Activated CD4-positive, alpha-beta memory T cell treated with anti-CD3 and anti-CD28 coated beads for 36 hours (primary cell): ENCODE measurements at places on chromosomes 16 and 17.

GRCh38 chr16:17356243-17356933 is 114.4 kb downstream of the XYLT1 start:
- no peak for DNase-seq

- DNase-seq: no peak
Observed at GRCh38 chr17:40937384-40937819, at the start of gene KRT23. Gene KRT23, minus strand, starts transcription at chr17:40937646. Its CDS starts 1,043 bp downstream, at chr17:40936603.

DNA sequence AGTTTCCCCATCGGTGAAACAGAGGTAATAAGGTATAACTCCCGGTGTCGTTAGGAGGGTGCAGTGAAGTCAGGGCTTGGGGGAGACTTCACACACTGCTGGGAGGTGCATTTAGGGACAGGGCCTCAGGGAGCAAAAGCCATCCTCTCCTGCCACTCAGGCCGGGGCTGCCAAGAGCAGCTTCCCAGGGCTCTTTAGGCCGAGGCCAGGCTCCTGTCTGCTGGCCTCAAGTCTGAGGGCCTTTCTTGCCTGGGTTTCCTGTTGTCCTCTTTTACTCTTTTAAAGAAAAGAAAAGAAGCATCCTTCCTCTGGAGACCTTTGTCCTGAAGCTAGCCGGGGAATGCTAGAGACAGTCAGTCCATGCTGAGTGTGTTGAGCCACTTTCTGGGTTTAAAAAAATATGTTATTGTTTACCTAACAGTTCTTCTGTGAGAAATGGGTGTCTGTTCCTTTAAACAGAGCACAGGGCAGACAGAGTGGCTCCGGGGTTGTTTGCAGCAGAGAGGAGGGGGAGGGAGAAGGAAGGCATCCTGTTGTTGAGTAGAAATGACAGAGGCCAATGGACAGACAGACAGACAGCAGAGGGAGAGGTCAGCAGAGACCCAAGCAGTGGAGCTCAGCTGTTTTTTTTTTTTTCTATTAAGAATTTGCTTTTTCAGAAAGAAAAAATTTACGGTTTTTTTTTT is 79.1 kb downstream of the C17orf67 start:
- DNase-seq: no peak

- DNase-seq: no peak
Observed at GRCh38 chr17:45895969-45896785, 1.8 kb downstream of the MAPT start.

DNA sequence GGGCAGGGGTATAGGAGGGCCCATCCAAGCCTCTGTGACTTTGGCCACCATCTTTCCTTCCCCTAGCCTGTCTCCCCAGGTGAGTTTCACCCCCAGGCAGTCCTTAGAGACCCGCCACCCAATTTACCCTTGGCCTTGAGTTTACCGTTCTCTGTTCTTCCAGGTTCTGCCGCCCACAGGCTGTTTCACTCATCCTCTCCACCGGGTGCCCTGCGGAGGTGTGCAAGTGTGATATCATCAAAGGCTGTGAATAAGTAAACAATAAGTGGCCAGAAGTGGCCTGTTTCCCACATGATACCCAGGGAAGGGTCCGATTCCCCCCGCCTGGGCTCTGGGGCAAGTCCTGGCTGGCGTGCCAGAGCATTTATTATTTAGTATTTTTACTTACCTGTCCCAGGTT is 15.1 kb upstream of the TLCD3B start:
- peak; percentile 49 for DNase-seq

DNA sequence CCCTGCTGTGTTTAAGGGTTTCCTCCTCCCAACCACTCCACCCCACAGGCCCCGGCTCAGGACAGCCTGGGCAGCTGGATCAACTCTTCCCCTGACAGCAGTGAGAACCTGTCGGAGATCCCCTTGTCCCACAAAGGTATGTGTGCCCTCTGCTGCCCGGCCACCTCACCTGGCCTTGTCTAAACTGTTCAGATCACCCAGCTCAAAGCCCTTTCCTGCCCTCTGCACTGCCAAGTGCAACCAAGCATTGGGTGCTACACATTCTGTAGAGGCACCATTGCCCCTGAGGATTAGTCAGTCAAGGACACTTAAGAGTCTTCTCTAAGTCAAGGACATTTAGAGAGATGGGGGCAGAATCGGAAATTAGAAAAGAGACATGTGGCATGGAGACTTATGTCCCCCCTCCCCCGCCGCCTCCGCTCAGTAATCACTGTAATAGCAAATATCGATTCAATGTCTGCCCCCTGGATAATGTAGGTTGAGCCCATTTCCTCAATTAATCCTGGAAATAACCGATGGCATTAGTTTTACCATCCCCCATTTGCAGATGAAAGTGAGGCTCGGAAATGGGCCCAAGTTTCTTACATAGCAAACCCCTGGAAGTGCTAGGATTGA is 8.1 kb downstream of the BTBD17 start:
- DNase-seq: no peak

- peak; percentile 89 for DNase-seq
Observed at GRCh38 chr16:71484006-71484893, 4.9 kb downstream of the ZNF19 start.

DNA sequence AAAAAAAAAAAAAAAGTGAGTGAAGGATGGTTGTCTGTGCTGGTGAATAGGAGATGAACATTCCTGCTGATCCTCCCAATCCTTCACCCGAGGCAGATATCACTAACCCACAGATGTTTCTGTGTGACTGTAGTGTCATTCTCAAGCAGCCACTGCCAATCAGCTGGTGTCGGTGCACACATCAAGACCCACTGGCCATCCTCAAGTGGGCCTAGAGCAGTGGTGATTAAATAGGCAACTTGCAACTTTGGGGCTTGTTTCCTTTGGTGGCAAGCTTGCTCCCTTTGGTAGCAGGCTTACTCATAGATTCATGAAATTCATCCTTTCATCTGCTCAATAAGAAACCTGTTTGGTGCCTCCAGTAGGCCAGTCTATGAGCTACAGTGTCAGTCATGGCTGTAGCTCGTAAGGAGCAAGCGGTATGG is 51.1 kb upstream of the LGALS9 start:
- DNase-seq: peak; percentile 69

- no peak for DNase-seq
Observed at GRCh38 chr16:56190048-56190676, 1.1 kb upstream of the GNAO1 start.

GRCh38 chr17:70295731-70296130 is 126.4 kb downstream of the KCNJ2 start:
- no peak for DNase-seq

- DNase-seq: no peak
Observed at GRCh38 chr16:65213866-65214595, 92.2 kb upstream of the CDH11 start.

DNA sequence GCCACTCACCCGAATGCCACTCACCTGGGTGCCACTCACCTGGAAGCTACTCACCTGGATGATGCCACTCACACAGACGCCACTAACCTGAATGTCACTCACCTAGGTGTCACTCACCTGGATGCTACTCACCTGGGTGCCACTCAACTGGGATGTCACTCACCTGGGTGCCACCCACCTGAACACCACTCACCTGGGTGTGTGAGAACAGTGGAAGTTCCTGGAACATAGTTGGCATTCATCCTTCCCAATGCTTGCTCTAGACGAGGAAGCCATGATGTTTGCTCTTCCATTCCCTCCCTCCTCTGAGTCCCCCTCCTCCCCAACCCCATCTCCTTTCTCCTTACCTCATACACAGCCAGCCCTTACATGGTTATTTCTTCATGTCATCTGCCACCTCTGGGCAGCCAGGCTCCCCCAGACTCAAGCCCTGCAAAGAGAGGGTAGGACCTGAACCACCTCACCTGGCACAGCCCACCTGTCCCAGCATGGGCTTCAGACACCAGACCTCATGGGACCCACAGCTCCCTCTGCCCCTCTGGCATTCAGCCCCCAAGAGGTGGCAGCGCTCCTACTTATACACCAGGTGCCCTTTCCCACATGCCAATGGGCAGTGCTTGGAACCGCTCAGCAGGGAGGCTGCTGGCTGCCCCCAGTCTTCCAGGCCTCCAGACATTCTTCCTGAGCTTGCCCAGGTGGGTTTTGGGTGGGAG is 171.8 kb upstream of the FOXF1 start:
- no peak for DNase-seq

DNA sequence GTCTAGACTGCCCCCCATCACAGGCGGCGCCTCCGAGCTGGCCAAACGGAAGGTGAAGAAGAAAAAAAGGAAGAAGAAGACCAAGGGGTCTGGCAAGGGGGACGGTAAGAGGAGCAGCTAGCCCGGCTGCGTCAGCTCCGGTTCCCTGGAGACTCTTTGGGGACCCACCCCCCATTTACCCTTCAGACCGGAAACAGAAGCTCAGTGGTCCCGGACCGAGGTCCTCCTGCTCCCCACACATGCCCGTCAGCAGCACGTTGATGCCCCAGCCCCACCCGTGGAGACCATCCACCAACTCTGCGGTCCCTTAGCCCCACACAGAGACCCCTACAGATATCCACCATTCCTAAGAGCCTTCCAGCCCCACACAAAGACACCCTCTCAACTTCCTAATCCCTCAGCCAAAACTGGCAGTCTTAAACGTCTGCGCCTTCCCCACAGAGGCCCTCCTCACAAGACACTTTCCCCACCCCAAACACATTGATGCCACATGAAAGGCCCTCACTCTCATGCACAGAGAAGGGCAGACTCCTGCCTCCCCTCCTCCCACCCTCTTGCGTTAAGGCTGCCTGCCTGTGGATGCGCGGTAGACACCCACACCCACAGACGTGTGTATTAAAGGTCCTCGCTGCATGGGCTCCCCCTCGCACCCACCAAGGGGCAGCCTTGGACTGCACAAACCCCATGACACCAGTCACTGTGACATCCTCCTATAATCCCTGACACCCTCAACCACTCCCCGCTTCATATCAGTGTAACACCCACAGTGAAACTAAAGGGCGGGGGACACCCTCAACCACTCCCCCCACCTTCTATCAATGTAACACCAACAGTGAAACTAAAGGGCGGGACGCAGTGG is 58.2 kb upstream of the RPH3AL start:
- peak; percentile 61 for DNase-seq

- DNase-seq: peak; percentile 54
Observed at GRCh38 chr17:65514082-65514481, 47.4 kb downstream of the AXIN2 start.

DNA sequence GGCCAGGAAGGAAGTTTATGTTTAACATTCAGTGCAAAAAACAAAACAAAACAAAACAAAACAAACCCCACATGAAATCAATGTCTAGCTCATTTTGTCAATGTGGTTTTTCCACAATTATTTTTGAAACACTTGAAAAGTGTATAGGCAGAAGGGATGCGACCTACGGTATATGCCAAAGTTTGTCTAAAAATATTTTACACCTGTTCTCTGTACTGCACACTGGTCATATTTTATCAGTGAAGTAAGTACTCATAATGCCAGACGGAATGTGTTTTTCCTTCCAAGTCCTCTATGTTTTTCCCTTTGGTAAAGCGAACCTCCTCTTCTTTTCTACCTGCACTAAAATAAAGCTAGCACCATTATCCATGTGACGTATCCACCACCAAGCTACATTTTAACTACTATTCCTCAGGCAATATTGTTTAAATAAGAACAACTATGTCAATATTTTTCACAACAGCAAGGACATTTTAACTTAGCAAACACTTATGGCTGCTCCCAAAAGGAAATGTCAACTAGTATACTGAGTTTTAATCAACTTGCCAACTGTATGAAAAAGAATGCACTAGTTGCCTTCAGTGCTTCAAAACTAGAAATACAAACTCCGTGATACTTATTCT is 10.3 kb downstream of the TOB1 start:
- no peak for DNase-seq

DNA sequence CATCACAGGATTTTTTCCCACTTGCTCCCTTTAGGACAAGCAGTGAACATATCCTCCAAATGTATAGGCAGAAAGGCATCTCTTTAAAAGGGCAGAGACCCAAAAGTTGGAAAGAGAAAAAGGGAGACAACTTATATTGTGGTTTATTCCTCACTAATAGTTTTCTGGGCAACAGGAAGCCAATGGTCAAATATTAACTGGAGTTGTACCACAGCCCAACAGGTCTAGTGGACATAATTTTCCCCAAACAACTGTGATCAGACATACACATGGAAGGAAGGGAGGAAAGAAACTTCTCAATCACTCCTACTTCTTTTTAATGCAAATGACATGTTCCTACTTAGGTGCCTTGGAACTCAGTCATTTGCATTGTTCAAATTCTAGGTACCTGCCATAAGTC is 78.4 kb downstream of the SOX9 start:
- DNase-seq: no peak

GRCh38 chr16:89749637-89750036 is 28.3 kb downstream of the ZNF276 start:
- no peak for DNase-seq

GRCh38 chr17:13002761-13003453 is 14.9 kb downstream of the ELAC2 start:
- DNase-seq: peak; percentile 57

GRCh38 chr16:58425756-58426494 is 33.7 kb downstream of the GINS3 start:
- DNase-seq: peak; percentile 34

DNA sequence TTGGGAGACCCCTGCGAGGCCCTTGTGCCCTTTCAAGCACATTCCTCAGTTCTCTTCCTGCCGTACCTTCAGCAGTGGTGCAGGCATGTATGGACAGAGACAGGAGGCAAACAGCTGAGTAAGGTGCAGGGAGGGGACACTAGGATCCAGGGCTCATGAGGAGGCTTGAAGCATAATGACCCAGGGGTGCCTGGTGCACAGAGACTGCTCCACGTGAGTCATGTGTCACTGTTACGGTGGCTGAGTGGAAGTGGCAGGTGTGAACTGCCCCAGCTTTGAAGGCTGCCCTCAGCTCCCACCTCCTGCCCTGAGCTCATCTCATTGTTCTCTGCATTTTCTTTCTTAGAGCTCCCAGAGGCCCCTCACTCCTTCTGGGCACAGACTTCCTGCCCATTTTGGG is 124.8 kb downstream of the NTN1 start:
- DNase-seq: no peak

DNA sequence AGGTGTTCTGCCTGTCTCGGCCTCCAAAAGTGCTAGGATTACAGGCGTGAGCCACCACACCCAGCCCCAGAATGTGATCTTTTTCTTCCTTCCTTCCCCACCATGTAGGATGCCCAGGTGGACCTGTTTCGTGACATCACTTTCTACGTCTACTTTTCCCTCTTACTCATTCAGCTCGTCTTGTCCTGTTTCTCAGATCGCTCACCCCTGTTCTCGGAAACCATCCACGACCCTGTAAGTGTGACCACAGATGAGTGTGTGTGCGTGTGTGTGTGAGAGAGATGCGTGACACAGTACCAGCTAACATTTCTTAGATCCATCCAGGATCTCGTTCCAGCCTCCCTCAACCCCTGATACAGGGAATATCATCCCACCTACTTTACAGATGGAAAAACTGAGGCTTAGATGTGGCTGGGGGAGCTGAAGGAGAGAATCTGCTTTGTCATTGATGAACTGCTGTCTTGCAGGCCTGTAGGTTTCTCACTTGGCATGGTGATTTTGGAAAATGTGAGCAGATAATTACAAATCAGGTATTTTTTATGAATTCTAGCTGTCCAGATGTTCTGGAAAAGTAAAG is 67.1 kb downstream of the ABCC1 start:
- DNase-seq: peak; percentile 34
